ENCODE measurements at places on chromosomes 12 and 14.

GRCh38 chr12:47758834-47759690 lies at the start of gene RAPGEF3:
Gene RAPGEF3, minus strand, starts transcription at chr12:47758880. Its CDS starts 324 bp downstream, at chr12:47758556.
- peak; percentile 61 for DNase-seq

DNA sequence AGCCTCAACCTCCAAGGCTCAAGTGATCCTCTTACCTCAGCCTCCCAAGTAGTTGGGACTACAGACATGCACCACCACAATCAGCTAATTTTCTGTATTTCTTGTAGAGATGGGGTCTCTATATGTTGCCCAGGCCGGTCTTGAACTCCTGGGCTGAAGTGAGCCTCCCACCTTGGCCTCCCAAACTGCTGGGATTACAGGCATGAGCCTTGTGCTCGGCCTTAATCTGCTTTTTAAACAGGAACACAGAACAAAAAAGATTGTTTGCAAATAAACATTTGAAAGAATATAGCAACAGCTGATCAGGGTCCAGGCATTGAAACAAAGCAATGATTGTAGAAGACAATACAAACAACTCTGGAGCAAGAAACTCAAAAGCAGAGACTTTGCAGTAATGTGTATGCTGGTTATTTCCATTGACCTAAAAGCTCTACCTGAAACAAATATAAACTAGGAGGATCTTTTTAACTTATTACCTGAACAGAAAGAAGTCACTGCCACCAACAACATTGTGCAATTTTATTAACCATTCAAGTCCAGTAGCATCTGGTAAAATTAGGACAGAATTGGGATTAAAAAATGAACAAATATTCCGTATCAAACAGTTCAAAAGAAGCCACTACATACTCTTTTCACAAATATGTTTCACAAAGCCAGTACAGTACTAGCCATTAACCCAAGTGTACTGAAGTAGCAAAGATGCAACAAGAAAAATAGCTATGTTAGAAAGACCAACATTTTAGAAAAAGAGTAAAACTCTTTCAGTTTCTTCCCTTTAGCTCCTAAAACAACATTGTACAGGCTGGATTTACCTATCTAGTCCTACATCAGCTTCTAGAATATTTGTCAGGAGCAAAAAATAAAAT lies 14.2 kb downstream of the AMN1 start:
- no peak for DNase-seq

- DNase-seq: no peak
Measured at GRCh38 chr12:69480698-69481097, 10.5 kb downstream of the FRS2 start.

- no peak for DNase-seq
Measured at GRCh38 chr12:10737249-10737648, 14.1 kb upstream of the YBX3 start.

DNA sequence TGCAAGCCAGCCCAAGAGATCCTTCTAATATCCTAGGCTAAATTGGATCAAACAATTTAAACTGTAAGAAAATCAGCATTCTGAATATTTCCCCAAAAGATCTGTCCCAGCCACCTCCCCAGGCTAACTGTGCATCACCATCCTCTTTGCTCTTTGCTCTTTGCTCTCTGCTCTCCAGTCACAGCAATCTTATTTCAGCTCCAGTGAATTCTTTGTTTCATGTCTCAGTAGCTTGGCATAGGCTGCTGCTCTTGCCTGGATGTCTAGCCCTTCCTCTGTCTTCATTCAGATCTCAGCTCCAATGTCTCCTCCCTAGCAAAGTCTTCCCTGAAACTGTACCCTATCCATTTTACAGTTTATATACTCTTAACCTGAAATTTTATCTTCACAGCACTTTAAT lies 399.8 kb upstream of the USP15 start:
- no peak for DNase-seq

DNA sequence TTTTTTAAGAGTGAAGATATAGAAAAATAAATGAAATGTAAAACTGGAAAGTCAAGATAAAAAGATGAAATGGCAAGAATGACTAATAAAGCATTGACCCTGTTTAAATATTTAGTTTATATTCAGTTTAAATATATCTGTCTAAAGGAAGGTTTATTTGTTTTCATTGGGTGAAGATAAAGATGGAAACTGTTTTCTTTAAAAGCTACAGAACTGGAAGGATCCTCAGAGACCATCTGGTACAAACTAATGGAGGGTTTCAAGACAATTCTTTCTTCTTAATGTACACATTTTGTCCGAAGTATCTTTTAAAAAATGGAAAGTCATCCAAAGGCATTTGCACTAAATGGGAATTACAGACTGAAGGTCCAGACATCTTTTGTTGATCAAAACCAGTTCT lies 142.6 kb downstream of the EPS8 start:
- DNase-seq: no peak

Measured in activated CD4-positive, alpha-beta T cell treated with anti-CD3 and anti-CD28 coated beads, Interleukin-2, amount 50 U/mL, for 1 hour (primary cell).